ENCODE measurements at places on chromosomes 16 and 17.
A peak's percentile ranks its signal among the peaks of the same experiment; 100 is the strongest.

DNA sequence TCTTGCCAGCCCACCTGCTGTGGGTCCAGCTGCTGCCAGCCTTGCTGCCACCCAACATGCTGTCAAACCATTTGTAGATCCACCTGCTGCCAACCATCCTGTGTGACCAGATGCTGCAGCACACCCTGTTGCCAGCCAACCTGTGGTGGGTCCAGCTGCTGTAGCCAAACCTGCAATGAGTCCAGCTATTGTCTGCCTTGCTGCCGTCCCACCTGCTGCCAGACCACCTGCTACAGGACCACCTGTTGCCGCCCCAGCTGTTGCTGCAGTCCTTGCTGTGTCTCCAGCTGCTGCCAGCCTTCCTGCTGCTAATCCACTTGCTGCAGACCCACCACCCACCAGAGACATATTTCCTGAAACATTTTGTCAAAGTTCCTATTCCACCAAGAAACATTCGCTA, 641 bp downstream of the KRTAP9-1 start:
- DNase-seq = no peak

DNA sequence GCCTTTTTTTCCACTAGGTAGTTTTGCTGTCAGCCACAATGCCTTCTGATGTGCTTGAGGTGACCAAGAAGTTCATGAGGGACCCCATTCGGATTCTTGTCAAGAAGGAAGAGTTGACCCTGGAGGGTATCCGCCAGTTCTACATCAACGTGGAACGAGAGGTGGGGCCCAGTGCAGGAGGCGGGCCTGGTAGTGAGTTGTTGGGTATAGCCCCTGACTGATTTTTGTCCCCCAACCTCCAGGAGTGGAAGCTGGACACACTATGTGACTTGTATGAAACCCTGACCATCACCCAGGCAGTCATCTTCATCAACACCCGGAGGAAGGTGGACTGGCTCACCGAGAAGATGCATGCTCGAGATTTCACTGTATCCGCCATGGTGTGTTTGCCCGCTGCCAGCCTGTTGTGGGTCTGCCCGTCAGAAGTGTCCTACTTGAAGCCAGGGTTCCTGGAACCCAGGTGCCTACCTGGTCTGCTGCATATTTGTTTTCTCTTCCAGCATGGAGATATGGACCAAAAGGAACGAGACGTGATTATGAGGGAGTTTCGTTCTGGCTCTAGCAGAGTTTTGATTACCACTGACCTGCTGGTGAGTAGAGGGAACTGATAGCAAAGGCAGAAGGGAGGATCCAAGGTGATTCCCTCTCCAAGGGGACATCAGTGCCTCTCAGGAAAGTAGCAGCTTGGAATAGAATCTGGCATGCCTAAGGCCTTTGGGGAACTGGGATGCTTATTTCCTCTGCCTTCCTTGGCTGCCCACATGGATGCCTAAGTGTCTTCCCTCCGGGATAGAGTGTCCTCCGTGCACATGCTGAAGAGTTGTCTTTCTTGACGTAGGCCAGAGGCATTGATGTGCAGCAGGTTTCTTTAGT, 1.9 kb upstream of the CD68 start:
- no peak for DNase-seq

- DNase-seq = peak; percentile 50
Measured at GRCh38 chr17:40284085-40284713, 3.5 kb upstream of the CDC6 start.

- DNase-seq = no peak
Measured at GRCh38 chr16:71796501-71797097, 12.0 kb downstream of the AP1G1 start.

GRCh38 chr16:64782484-64782883, 339.4 kb downstream of the CDH11 start:
- no peak for DNase-seq

- no peak for DNase-seq
Measured at GRCh38 chr17:49521471-49522356, 26.6 kb downstream of the NGFR start.

- DNase-seq = no peak
Measured at GRCh38 chr17:64984851-64985521, 65.7 kb upstream of the LRRC37A3 start.

DNA sequence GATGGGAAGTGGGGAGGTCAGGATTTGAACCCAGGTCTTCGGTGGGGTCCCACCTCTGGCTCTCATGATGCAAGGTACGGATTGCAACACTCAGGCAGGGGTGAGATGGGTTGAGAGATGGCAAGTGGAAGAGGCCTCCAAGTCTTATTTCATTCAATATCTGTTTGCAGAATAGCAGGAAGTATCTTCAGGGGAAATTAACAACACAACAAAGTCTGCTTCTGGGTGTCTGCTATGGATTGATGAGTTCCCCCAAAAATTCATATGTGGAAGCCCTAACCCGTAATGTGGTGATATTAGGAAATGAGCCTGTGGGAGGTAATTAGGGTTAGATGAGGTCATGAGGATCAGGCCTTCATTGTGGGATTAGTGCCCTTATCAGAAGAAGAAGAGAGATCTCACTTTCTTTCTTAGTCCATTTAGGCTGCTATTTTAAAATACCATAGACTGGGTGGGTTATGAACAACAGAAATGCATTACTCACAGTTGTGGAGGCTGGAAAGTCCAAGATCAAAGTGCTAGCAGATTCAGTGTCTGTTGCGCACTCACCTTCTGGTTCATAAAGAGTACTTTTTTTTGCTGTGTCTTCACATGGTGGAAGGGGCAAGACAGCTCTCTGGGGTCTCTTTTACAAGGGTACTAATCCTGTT, 4.4 kb upstream of the CD300H start:
- DNase-seq = no peak

GRCh38 chr17:53819956-53820355, 2.8 kb upstream of the KIF2B start:
- no peak for DNase-seq

DNA sequence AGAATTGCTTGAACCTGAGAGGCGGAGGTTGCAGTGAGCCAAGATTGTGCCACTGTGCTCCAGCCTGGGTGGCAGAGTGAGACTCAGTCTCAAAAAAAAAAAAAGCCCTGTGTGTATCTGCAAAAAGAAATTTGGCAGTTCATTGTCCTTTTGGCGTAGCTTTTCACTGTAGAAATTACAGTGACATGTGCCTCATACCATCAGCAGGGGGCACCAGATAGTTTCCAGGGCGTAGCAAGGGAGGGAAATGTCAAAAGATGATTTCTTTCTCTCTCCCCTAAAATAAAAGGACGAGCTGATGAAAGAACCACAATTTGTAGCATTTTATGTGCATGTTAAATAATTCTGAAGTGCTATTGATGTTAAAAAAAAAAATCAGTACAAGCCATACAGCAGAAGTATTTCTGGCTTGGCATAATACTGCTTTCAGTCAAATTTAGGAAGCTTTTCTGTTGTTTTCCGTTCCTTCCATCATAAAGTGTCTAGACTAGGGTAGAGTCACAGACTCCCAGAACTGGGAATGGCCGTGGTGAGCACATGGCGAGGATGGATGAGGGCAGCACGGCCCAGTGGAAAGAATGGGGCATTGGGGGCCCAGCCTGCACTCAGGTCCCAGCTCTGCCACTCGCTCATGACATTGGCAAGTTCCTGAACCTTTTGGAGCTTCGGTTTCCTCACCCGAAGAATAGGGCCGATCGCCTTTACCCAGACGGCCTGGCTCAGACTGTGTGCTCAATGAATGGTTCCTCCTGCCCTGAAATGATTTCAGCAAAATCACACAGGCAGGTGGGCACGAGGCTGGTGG, 59.8 kb upstream of the RPH3AL start:
- DNase-seq = peak; percentile 26

- no peak for DNase-seq
Measured at GRCh38 chr16:83817022-83817421, 9.2 kb downstream of the HSBP1 start.

GRCh38 chr17:915538-916201, 63.9 kb downstream of the NXN start:
- no peak for DNase-seq

GRCh38 chr17:81132197-81132540, 33.1 kb upstream of the PVALEF start:
- DNase-seq = no peak

GRCh38 chr17:55895112-55895759, 144.4 kb downstream of the PCTP start:
- DNase-seq = no peak

DNA sequence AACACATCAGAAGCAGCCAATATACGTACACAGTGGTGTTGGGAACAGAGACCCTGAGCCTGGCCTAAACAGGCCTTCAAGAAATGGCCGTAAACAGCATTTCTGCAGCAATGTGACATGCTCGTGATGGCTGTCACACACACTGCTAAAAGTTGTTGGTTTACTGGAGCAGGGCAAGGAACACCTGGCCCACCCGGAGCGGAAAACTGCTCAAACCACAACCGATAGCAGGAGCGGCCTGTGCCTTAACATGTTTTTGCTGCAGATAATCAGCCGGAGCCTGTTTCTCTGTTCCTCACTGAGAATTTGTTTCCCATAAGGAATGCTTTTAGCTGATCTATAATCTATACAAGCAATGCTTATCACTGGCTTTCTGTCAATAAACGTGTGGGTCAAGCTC, 6.0 kb upstream of the DPEP1 start:
- DNase-seq = no peak

DNA sequence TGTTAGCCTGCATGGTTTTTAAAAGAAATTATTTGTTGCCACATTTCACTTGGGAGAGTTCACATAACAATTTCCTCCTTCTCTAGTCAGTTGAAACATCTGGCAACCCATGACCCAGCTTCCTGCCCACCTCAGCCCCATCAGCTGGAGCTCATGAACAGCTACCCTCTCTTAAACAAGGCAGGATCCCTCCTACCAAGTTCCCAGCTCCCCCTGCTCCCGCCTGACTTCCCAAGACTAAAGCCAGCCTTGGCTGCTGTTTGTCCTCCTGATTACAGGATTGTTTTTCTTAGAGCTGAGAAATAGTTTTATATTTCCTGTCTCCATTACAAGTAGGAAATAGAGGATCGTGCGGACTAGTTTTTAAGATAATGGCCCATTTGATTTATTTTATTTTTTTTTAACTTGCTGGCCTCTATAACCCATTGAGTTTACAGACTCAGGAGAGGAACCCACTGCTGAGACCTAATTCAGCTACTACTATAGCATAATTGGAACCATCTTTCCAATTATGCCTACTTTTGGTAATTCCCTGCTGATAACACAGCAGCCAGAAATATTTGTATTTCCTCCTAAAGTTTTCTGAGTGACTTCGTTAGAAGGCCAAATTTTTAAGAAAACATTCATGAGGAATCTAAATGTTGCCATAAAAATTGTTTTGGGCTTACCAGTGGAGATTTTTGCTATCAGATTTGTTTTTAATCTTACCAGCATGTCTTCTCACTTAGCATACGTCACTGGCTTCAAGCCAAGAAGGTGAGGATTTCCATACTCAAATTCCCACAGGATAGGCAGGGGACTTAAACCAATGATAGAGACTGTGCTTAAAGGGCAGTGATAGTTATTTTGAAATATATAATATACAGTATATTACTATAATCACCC, 90.0 kb downstream of the ELAC2 start:
- no peak for DNase-seq

- no peak for DNase-seq
Measured at GRCh38 chr17:48068491-48068961, 20.4 kb downstream of the NFE2L1 start.

GRCh38 chr16:85955566-85955965, 56.6 kb downstream of the IRF8 start:
- DNase-seq = no peak

DNA sequence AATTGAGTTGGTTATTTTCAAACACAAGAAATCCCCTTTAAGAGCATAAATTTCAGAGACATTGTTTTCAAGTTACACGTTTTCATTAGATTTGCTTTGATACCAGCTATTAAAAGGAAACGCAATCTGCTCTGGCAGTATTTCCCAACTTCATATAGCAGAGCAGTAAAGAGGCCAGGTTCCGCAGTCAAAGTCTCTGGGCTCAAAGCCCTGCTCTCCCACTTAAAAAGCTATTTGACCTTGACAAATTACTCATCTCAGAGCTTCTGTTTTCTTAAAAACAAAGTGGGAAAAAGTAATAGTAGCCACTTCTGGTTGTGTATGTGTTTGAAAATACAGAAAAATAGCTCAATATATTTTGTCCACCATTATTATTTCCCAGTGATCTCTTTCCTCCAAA, 89.7 kb upstream of the CDYL2 start:
- no peak for DNase-seq

- DNase-seq = no peak
Measured at GRCh38 chr17:78544881-78545755, 32.1 kb downstream of the DNAH17 start.

DNA sequence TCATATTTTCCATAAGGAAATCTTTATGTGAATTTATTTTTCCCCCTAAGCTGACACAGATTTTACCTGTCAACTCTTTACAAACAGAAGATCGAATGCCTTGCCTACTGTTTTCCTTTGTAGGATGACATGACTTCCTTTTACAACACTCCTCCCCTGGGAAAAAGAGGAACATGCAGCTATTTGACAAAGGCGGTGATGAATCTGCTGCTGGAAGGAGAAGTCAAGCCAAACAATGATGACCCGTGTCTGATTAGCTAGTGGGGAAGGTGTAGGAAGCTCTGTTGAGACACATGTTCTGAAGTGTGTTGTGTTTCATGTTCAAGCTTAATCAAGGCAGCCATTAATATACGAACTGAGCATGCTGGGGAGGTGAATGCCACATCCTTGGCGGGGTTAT, 238.0 kb downstream of the PHKB start:
- no peak for DNase-seq

- DNase-seq = no peak
Measured at GRCh38 chr17:8674344-8675305, 44.1 kb upstream of the MYH10 start.

- no peak for DNase-seq
Measured at GRCh38 chr16:86515777-86516622, 5.7 kb downstream of the FOXF1 start.

GRCh38 chr16:57620335-57621231, 7.8 kb upstream of the ADGRG1 start:
- DNase-seq = no peak

DNA sequence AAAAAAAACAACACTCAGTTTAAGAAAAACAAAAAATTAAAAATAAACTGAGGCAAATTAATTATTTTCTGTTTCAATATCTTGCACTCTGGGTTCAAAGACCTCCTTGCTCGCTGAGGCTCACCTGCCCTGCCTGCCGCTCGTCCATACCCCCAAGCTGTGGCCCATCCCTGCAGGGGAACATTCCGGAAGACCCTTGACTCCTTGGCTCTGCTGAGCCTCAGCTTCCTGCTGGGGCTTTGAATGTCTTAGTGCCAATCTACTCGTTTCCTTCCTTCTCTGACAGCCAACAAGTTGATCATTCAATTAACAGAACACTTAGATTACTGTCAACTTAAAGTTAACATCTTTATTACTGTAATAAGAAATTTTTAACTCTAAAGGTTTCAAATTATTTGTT, 24.3 kb downstream of the G6PC1 start:
- DNase-seq = no peak

DNA sequence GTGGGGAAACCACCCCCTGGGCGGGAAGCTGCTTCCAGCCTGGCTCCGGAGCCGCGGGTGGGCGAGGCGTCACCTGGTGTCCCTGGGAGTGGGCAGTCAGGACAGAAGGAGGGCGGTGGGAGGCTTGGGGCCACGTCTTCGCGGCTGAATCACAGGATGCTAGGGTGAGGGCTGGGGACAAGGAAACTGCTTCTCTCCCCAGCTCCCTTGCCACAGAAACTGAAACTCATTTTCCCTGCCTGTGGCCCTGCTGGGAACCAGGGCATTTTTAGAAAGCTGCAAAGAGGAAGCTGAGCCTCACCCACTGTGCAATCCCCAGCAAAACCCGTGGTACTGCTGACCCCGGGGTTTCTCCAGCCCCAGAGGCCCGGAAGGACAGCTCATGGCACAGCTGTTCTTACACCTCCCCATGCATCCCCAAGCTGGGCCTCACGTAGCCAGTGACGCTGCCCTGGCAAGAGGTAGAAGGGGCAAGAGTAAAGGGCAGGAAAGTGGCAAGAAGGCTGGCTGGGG, 8.2 kb downstream of the RHBDF2 start:
- no peak for DNase-seq
